ENCODE measurements at places on chromosomes 6 and 20.

DNA sequence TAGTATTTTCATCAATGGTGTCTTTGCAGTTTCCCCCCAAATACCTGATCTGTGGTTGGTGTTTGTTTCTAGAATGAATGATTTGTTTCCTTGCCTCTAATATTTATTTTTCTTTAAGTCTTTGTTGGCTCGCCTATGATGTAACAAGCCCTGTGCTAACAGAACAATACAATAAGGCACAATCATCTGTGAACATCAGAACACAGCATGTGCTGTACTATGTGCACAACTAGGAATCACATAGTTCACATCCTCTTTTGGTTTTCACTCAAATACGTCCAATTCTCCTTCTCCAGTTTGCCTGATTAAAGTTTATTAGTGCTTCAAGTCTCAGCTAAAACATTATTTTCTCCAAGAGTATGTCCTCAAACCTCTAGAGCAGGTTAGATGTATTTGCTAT, 613.1 kb downstream of the EPHA7 start:
- no peak for DNase-seq

- peak; percentile 93 for DNase-seq
Observed at GRCh38 chr20:2651772-2652723, at the start of gene NOP56. Gene NOP56 (plus strand): TSS chr20:2652632. CDS start chr20:2652661, 29 bp downstream.

- peak; percentile 55 for DNase-seq
Observed at GRCh38 chr6:134249759-134250602, 67.9 kb downstream of the SGK1 start.

DNA sequence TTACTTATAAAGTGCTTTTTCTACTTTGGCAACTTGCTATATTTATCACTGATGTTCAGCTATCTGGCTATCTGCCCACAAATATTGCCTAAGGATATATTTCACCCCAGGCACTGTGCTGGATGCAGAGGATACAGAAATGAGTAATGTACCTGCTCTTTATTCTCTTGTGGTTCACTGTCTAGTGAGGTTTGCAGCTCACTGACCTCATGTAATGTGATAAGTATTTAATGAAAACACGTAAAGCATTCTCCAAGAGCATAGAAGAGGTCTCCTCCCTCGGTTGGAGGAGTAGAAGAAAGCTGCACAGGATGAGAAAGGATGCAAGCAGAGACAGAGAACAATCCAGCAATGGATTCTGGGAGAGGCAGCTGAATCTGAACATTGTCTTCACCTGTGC, 610.7 kb downstream of the CBLN4 start:
- DNase-seq, result no peak

DNA sequence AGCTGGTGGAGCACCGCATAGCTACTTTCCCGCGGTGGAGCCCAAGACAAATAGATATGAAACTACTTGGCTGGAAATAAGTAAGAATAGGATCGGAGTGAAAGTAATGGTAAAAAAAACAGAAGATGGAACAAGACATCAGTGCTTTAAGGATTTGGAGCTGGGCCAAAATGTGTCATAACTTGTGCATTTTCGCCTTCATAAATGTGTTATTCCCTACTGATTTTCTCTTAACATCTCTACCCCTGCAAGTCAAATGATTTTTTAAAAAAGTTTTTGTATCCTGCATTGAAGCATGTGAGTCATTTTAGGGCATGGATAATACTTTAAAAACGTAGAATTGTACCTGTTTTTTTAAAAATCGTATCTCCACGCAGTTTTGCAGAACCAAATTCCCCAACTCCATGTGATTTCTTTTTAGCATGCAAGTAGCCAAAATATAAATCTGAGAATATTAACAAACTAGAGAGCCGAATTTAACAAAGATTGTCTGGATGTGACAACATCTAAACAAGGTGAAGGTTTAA, 882 bp upstream of the FAM184A start:
- peak; percentile 61 for DNase-seq

DNA sequence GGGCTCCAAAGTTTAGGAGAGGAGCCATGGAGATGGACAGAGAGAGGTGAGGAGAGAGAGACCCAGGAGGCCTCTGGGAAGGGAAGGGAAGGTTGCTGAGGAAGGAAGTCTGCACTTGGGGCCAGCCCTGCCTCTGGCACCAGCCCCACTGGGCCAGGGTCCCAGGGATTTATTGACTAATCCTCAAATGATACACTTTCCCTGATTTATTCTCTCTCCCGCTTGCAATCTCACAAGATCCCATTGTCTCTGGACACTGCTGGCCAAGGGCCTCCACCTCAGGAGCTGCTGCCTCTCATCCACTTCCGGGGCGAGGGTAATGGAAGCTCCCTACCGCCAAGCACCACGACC, 43.6 kb upstream of the FOXP4 start:
- no peak for DNase-seq

GRCh38 chr6:167400482-167401138, 75.7 kb downstream of the TTLL2 start:
- DNase-seq, result no peak

DNA sequence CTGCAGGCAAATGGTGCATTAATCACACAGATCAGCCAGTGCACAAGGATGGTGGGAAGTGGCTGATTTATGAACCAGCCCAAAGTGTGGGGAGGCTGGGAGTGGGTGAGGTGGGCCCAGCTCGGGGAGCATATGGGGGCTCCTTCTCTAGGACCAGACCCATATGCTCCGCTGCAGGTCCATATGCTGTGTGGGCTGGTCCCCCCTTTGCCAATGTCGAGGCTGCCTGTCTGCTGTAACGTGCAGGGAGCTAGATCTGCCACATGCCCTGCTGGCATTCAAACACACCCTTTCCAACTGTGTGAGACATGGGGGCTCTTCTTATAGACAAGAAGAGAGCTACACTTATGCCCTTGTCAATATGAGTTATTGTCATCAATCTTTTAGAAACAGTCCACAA, 566.3 kb downstream of the DHX35 start:
- no peak for DNase-seq

- no peak for DNase-seq
Observed at GRCh38 chr20:25277051-25277801, 29.3 kb downstream of the PYGB start.

- DNase-seq, result peak; percentile 28
Observed at GRCh38 chr20:21505161-21505809, 8.6 kb downstream of the NKX2-2 start.

- no peak for DNase-seq
Observed at GRCh38 chr6:142669471-142670351, 275.3 kb downstream of the HIVEP2 start.

DNA sequence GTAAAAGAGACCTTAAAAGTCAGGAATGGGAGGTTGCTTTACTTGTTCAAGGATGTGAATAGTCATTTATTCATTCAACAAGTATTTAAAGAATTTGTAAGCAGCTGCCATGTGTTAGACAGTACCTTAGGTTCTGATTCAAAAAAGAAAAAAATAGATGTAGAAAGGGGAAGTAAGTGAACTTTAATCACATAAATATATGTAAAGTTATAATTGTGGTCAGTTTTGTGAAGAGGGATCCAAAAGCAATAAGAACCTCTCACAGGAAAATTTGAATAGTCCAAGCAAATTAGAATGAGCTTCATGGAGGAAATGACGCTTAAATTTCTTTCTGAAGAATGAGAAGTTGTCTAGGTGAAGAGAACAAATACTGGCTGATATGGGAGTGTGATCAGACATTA, 596.1 kb upstream of the CITED2 start:
- DNase-seq, result peak; percentile 54

GRCh38 chr6:36851149-36851614, 11.9 kb upstream of the CPNE5 start:
- DNase-seq, result peak; percentile 73

GRCh38 chr6:141550471-141550870, 582.3 kb upstream of the GJE1 start:
- DNase-seq, result no peak

- DNase-seq, result peak; percentile 47
Observed at GRCh38 chr6:108648191-108648590, 87.5 kb downstream of the FOXO3 start.

- DNase-seq, result no peak
Observed at GRCh38 chr20:12413116-12413515, 495.4 kb downstream of the BTBD3 start.

DNA sequence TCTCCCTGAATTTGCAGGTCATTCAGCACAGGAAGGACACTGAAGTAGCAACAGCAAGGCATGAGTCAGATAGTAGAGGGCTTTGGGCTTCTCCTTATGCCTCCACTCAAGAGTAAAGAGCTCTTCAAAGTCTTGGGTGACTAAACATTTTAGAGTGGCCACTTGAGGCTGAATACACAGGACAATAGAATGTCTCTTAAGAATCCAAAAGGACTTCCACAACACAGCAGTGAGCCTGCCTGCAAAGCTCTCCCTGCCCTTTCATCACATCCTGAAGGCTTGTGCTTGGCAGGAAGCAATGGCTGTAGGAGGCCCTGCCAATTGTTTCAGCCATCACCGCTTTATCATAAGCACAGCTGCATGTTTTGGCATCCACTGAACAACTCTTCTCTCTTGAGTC, 36.8 kb downstream of the FOXQ1 start:
- DNase-seq, result no peak

- DNase-seq, result no peak
Observed at GRCh38 chr6:139373928-139374356, 506 bp downstream of the CITED2 start.

GRCh38 chr6:100904316-100904715, 23.2 kb upstream of the ASCC3 start:
- no peak for DNase-seq

GRCh38 chr6:169702840-169703246, 917 bp downstream of the C6orf120 start:
- no peak for DNase-seq

DNA sequence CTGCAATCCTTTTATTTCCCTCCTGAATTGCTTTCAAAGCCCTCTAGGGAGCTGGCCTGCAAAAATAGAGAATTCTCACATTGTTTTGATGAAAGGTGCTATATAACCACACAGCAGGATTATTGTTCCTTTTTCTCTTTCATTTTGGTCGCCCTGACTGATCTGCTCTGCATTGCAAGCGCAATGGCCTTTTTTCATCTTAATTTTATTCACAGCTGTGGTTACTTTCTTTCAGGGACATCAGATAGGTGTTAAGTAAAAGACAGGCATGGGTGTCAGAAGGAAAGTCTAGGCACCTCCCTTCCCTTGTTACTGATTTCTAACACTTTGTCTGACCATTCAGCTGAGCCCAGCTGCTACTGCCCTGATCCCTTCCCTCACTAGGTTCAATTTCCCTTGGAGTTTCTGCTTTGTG, 850.5 kb upstream of the MAP3K7 start:
- DNase-seq, result no peak

DNA sequence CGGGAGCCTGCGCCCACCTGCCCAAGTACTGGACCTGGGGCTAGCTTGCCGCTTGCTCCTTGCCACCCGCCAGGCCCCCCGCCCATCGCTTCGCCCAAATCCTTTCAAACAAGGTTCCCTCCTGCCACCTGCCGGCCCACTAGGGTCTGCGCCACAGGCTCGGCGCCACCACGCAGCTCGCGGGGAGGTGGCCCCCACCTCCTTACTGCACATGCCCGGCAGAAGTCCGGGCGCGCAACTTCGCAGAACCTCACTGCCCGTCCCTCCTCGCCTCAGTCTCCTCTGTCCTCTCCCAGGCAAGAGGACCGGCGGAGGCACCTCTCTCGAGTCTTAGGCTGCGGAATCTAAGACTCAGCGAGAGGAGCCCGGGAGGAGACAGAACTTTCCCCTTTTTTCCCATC, 11.2 kb downstream of the GNAS-AS1 start:
- DNase-seq, result peak; percentile 23

GRCh38 chr6:3635482-3635881, 116.0 kb downstream of the PXDC1 start:
- DNase-seq, result no peak

DNA sequence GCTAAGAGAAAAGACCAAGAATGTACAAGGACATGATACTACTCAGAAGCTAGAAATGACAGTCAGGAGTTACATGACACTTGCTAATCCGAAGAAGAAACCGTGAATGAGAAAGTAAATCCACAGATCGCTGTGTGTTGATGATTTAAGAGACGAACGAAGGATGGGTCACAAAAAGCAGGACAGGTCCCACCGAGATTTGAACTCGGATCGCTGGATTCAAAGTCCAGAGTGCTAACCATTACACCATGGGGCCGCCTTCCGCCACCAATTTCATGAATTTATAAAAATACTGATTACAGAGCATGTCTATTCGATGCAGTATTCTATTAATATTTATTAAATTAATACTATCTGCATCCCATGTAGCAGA, 54.0 kb upstream of the BTN3A2 start:
- peak; percentile 63 for DNase-seq

GRCh38 chr6:18141805-18142590, 12.9 kb downstream of the TPMT start:
- no peak for DNase-seq

- DNase-seq, result no peak
Observed at GRCh38 chr6:35439308-35439707, 12.8 kb upstream of the FANCE start.

- DNase-seq, result no peak
Observed at GRCh38 chr6:41538556-41539182, 7.5 kb upstream of the FOXP4 start.

GRCh38 chr6:124073021-124073420, 269.4 kb downstream of the NKAIN2 start:
- no peak for DNase-seq

- no peak for DNase-seq
Observed at GRCh38 chr20:34904202-34904621, 27.8 kb downstream of the ACSS2 start.

- no peak for DNase-seq
Observed at GRCh38 chr6:127119102-127120022, 891 bp downstream of the RSPO3 start.

DNA sequence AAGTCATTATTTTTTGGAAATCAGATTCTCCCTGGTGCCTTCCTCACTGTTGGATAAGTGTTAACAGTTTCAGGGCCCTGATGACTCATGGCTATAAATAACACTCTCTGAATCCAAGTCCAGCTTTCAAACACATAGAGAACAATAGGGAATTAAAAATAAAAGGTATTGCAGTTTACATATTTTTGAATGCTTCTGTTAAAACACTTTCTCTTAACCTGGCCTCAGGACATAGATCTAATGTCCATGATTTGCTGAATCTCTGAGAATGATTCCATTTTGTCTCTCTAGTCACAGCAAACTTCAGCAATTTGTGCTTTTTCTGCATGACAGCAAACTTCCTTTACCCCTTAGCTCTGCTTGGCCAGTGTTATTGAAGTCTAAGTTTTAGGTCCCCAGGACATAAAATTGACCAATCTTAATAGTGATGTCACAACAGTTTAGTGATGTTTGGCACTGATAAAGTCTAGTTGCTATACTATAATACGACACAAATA, 1192.4 kb upstream of the CITED2 start:
- peak; percentile 78 for DNase-seq

GRCh38 chr20:30506100-30506499, 751.4 kb upstream of the DEFB115 start:
- DNase-seq, result no peak

DNA sequence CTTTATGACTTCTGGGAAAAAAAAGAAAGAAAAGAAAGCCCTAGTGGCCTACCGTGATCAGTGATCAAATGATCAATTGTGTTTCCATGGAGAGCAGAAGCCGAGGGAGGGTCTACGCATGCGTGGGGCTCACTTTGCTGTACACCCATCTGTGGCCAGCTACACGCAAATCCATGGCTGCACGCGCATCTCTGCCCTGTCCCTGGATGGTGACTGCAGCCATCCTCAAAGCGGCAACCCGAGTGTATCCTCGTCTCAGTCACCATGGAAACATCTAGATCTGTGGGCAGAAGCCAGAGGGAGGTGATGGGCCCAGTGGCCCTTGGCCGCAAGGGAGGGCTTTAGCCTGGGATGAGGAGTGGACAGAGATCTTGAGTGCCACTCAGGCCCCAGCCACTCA, 785 bp upstream of the ULBP3 start:
- DNase-seq, result no peak

- no peak for DNase-seq
Observed at GRCh38 chr20:3767110-3767426, 485 bp downstream of the ADISSP start.

GRCh38 chr6:42140756-42141602, 1.4 kb downstream of the C6orf132 start:
- peak; percentile 20 for DNase-seq
